ENCODE measurements at places on chromosomes 16 and 17. TPM values are rescaled to one million over a fixed set of nuclear protein-coding genes. Genes with fewer than 3 reads are reported as not detected.
A peak's percentile ranks its signal among the peaks of the same experiment; 100 is the strongest.

GRCh38 chr17:61160204-61160603, 239.4 kb upstream of the TBX2 start:
- H3K27me3 ChIP-seq, result no peaks in the 10 kb centered on the region
- no peaks in the 10 kb centered on the region for H3K36me3 ChIP-seq
- DNase-seq, result no peak
- no peaks in the 10 kb centered on the region for H3K4me1 ChIP-seq

DNA sequence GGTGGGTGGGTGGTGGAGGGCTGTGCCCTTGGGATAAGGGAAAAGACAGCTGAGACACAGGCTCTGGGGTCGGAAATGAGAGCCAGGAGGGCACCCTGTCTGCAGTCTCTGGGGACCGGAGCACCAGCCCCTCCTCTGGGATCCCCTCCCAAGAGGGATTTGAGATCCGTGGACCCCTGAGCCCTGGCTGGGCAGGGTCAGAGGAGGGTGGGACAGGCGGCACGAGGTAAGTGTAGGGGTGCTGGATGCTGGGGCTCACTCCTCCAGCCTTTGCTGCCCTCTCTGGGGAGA, 425 bp downstream of the SGSH start:
- peak overlapping the region; percentile 88 for H3K27ac ChIP-seq
- peak overlapping the region; percentile 89 for H3K4me3 ChIP-seq
- peaks cover 8% of the 10 kb centered on the region for H3K36me3 ChIP-seq
- no peak for DNase-seq

DNA sequence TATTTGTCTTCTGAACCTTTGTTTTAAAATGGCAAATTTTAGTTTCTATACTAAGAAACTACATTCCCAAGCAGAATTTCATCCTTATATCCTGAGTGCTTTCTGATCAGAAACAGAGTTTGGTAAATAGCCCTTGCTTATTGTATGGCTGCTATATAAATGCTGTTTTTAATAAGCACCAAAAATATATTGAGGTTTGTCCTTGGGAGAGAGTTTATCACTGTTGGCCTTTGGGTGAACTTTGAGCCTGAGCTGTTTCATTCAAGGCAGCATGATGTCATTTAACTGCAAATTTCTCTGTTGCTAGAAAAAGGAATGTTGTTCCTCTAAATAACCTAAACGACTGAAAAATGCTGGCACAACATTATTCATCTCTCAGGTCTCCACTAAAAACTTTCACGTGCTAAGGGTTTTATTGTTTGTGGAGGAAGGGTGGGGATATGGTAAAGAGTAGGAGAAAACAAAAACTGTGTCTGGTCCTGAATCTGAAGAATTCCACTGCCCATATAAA, 334.3 kb upstream of the TBX2 start:
- peaks cover 20% of the 10 kb centered on the region for H3K4me1 ChIP-seq
- H3K27me3 ChIP-seq, result no peaks in the 10 kb centered on the region
- no peak overlapping the region for H3K4me3 ChIP-seq

GRCh38 chr17:13244513-13244912, 226.7 kb upstream of the ELAC2 start:
- H3K36me3 ChIP-seq, result no peaks in the 10 kb centered on the region
- H3K4me1 ChIP-seq, result no peaks in the 10 kb centered on the region
- no peak overlapping the region for H3K27ac ChIP-seq
- no peak for DNase-seq
- H3K27me3 ChIP-seq, result peaks cover 5% of the 10 kb centered on the region

- no peak overlapping the region for H3K4me3 ChIP-seq
- no peaks in the 10 kb centered on the region for H3K4me1 ChIP-seq
- no peaks in the 10 kb centered on the region for H3K27me3 ChIP-seq
- no peak overlapping the region for H3K27ac ChIP-seq
- no peak for DNase-seq
Measured at GRCh38 chr16:75323198-75323597, 71.8 kb upstream of the BCAR1 start.

DNA sequence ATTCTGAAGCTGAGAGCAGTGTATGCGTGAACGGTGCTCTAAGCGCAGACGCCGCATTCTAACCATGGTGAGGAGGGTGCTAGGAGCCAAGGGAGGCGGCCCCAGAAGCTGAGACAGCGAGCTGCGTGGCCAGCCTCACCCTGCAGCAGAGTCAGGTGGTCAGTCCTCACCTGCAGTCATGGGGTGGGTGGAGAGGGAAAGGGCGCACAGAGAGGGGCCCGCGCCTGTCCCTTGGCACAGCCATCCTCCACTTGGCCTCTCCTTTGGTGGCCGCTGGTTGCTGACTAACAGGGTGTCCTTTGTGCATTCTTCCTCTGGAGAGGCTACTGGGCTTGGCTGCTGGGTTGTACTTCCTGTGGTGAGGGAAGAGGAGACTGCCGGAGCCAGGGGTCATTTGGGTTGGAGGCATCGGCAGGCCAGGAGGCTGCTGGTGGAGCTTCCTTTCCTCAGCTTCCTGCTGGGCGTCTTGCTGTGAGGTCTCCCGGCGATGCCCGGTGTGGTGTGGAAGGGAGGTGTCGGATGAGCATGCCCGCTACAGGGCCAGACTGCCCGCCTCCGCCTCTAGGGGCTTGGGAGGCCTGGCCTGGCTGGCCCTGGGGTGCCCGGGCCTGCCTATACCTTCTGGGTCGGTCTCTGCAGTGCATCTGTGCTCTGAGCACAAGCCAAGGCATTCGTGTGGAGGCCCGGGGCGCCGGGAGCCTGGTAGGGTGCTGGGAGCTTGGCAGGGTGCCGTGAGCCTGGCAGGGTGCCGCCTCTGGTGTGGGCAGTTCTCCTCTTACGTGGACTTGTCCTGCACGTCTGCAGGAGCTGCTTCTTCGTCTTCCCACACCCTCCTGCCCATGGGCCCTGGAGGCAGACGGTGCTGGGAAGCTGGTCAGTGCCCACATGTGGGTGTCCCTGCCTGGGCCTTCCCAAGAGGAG, 17.4 kb downstream of the RNF213 start:
- peaks cover 34% of the 10 kb centered on the region for H3K4me1 ChIP-seq
- H3K27ac ChIP-seq, result no peak overlapping the region
- H3K4me3 ChIP-seq, result no peak overlapping the region

DNA sequence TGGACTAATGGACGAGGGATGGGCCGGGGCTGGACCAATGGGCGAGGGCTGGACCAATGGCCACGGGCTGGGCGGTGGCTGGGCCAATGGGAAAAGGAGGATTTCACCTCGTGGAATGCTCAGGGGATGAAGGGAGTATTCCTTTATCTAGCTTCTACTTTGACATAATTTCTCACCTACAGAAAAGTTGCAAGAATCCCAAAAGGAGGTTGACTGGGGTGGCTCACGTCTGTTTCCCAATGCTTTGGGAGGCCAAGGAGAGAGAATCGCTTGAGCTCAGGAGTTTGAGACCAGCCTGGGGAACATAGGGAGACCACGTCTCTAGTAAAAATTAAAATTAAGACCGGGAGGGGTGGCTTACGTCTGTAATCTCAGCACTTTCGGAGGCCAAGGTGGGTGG, 5.7 kb upstream of the FLYWCH1 start:
- no peaks in the 10 kb centered on the region for H3K27me3 ChIP-seq
- DNase-seq, result no peak
- H3K27ac ChIP-seq, result no peak overlapping the region
- peaks cover 3% of the 10 kb centered on the region for H3K4me1 ChIP-seq
- no peaks in the 10 kb centered on the region for H3K36me3 ChIP-seq

DNA sequence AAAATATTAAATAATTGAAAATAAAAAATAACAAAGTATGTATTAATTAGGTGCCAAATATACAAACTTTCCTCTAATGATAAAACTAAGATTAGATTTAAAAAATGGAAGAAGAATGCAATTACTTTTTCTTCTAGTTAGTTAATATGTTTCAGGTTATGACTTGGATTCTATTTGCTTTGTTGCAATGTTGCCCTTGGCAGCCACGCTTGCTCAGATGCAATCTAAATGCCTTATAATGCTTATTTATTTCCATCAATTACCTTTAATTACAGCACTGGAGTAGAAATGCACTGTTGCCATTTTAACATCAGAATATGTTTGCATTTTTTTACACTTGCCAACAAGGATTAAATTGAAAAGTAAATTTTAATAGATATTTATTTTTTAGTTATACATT, 263.9 kb downstream of the CNTNAP4 start:
- peaks cover 9% of the 10 kb centered on the region for H3K27me3 ChIP-seq
- H3K27ac ChIP-seq, result no peak overlapping the region
- no peak for DNase-seq
- H3K36me3 ChIP-seq, result no peaks in the 10 kb centered on the region

DNA sequence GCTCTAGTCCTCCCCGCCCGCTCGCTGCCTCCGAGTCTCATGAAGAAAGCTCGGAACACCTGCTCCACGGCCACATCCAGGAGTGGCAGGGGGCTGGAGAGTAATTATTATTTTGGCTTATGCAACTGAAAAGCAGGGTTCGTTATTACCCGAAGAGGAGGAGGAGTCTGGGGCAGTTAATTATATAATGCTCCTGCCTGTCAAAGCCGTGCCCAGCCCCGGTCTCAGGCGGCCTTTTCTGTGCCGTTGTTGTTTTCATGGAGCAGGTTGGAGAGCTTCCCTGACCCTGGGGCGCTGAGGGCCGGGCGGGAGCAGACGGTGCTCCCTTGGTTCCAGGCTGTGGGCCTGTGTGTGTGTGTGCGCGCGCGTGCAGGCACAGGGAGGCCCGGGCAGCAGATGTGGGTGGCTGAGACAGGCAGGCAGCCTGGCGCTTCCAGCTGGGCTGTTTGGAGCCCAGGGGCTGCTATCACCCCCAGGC, 2.4 kb downstream of the JPH3 start:
- no peak overlapping the region for H3K27ac ChIP-seq
- H3K36me3 ChIP-seq, result no peaks in the 10 kb centered on the region
- H3K27me3 ChIP-seq, result peaks cover 88% of the 10 kb centered on the region
- no peak overlapping the region for H3K4me3 ChIP-seq
- DNase-seq, result no peak

DNA sequence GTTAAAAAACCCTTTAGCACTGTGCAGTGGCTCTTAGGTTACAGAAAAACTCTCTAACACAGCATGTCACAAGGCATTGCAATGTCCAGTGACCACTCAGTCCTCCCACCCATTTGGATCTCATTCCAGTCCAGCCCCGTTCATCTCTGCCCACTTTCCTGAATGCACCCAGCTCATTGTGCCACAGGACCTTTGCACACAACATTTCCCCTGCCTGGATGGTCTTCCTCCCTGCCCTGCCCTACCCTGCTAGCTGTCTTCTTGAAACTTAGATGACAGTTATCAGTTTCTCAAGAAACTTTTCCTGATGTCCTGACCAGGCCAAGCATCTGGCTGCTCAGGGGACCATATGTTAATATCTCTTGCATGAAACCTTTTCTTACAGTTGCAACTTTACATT, 67.2 kb downstream of the WWP2 start:
- no peak for DNase-seq
- H3K27ac ChIP-seq, result no peak overlapping the region
- no peak overlapping the region for H3K4me3 ChIP-seq
- peaks cover 3% of the 10 kb centered on the region for H3K4me1 ChIP-seq
- no peaks in the 10 kb centered on the region for H3K36me3 ChIP-seq

GRCh38 chr17:48759288-48759687, 30.7 kb upstream of the HOXB13 start:
- DNase-seq, result no peak
- no peaks in the 10 kb centered on the region for H3K36me3 ChIP-seq
- no peak overlapping the region for H3K4me3 ChIP-seq
- H3K27me3 ChIP-seq, result peaks cover 91% of the 10 kb centered on the region
- H3K4me1 ChIP-seq, result peaks cover 19% of the 10 kb centered on the region
- no peak overlapping the region for H3K27ac ChIP-seq

DNA sequence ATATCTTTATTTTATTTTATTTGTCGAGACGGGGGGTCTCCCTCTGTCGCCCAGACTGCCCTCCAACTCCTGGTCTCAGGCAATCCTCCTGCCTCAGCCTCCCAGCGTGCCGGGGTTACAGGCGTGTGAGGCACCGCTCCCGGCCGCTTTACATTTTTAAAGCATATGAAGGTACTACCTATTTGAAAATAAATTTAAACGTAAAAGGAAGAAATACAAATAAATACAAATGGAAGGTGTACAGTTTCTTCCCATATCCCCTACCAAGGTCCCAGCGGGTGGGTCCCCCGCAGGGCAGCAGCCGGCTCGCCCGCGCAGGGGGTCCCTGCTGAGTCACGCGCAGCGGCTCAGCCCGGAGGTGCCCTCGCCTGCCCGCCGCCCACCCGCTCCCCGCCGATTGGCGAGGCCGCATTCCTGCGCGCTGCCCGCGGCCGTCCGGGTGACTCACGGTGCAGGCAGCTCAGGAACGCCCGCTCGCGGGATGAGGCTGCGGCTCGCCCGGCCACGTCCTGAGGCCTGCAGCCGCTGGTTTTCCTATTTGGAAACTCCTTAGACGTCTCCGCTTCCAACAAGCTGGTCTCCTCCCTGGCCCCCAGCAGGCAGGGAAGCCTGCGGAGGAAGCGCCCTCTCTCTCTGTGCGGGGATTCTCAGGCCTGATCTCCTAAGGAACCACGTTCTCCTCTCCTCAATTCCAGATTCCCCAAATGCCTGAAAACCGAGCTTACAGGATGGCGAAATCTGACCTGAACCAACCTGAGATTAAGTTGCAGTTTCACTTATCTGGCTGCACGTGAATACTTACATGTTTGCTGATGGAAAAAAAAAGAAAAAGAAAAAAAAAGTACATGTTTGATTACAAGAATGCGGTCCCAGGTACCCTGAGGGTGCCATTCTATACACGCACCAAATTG, 54.8 kb upstream of the MAP3K14 start:
- DNase-seq, result peak; percentile 80
- peak overlapping the region; percentile 13 for H3K4me3 ChIP-seq
- peak overlapping the region; percentile 81 for H3K27ac ChIP-seq
- H3K27me3 ChIP-seq, result no peaks in the 10 kb centered on the region

The CHTF18 gene
- total RNA-seq, result 3.7 TPM

The FLOT2 gene
- total RNA-seq, result 86.0 TPM

The EPOP gene
- total RNA-seq, result 0.49 TPM

The PPL gene
- 7.0 TPM for total RNA-seq

The RGS11 gene
- 7.5 TPM for total RNA-seq

The CLEC3A gene
- not detected for total RNA-seq

The TPSB2 gene
- 4.4 TPM for total RNA-seq

The ZNF423 gene
- 10.0 TPM for total RNA-seq

The BOLA2B gene
- 69.2 TPM for total RNA-seq

The KAT8 gene
- total RNA-seq, result 66.8 TPM

The TEKT3 gene
- 0.93 TPM for total RNA-seq
